ENCODE measurements at places on chromosomes 7 and 10.

DNA sequence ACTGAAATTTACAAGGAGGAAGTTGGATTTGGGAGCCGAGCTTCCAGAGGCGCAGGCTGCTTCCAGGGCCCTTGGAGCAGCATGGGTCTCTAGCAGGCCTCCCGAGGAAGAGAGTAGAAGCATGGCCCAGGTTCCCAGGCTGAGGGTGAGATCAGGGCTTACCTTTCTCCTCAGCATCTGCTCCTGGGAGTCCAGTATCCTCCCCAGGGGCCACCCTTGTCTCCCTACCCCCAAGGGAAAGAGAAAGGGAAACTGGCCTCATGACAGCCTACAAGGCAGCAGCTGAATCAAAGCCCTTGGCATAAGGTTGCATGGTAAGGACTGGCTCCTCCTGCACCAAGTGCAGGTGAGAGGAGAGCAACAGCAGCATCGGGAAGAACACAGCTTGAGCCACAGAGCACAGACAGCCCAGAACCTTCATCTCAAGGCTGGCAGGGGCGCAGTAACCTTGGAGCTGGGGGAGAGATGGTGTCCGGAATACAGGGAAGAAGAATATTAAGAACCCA, 114.5 kb downstream of the MARCHF5 start:
- DNase-seq: no peak

- DNase-seq: no peak
These were observed 245.0 kb upstream of the SORCS1 start for GRCh38 chr10:107409522-107409921.

DNA sequence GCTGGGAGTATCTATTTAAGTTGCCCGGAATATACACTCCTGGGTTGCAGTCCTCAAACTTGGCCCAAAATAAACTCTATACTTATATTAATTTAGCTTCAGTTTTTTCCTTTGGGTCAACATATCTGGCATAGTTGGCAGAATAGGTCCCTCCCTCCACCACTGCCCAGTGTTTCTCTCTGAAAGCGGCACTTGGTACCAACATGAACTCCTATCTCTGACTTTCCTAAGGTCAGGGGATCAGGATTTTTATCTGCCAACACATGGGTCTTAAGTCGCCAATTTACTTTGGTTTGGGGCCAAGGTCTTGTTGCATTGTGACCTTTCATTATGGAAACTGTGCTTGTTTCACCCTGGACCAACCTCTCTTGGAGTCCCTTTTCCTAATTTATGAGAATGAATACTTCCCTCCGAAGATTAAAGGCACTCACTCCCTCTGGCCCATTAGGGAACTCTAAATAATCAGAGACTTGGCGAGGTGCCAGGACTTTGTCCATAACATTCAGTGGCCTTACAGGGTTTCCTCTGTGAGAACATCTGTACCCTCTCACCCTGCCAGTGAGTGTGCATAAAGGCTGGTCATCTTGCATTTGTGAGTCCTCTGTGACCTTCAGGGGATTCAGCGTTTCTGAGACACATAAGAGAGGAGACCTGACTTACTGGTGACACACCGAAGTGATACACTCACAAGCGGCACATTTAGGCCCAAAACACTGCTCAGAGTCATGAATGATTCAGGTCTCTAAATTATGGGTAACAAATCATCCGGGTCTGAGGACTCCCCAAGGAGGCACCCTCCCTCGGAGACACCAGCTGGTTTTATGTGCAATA, 19.7 kb upstream of the FKBP9 start:
- no peak for DNase-seq

DNA sequence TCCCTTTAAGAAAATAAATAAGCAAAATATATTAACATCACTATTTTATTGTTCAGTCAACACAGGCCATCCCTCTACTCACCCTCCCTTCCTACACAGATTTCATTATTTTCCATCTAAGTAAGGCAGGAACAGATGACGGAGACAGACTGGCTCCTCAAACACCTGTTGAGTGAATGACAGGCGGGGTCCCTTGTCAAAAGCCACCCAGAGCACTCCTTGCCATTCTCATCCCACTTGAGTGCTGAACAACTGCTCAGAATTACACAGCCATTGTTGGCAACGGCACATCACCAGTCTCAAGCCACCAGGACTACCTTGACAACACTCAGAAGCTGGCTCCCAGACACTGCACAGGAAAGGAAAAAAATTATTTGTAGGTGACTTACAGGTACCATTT, 3.3 kb downstream of the GRB10 start:
- DNase-seq: no peak

GRCh38 chr7:130275826-130276297, 9.2 kb downstream of the CPA2 start:
- no peak for DNase-seq

DNA sequence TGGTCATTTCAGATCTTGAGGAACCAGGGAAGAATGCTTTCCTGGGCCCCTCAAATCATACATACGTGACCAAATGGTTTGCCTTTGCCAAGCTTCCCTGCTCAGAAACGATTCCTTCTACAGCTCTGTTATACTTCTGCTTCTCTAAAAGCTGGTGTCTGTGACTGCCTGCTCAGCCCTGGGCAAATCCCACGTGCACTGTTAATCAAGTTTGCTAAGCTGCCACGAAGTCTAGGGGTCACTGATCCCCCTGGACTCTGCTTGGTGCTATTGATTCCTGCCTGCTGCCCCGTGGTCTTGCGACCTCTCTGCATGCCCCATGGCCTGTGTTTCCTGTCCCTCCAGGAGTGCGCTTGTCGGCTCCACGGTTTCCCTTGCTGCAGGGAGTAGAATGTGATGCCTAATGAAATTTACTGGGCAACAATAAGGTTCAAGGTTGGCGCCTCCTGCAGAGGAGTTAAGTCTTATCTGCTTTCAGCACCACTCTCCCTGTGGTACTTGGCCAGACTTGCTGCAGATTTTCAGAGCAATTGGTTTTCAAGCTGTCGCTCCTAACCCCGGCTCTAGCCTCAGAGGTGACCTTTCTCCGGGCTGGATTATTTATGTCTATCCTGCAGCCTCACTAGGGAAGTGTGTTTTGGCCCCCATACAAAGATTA, 201.6 kb upstream of the FZD8 start:
- DNase-seq: no peak

Data from H7 (cell line).